Right kidney (tissue), 9 donors: ENCODE measurements at places on chromosomes 7 and 10.

DNA sequence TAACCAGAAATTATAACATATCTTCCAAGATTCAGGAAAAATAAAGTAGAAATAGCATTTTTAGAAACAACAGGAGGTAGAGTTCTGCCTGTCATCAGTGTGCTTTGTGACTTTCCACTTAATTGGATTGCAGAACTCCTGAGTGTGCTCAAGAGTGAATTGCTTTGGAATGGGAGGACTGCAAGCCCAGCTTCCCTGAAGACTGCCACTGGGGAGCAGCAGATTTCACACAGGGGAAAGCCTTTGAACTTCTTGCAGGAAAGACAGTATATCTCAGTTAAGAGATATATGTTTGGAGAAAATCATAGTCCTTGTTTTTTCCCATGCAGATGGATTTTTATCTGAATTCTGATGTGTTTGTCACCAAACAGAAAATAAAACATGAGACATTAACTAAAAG lies 124.5 kb downstream of the TMEM168 start:
- no peak for DNase-seq

- DNase-seq, result no peak
Measured at GRCh38 chr7:71995111-71995510, 417.0 kb downstream of the CALN1 start.

DNA sequence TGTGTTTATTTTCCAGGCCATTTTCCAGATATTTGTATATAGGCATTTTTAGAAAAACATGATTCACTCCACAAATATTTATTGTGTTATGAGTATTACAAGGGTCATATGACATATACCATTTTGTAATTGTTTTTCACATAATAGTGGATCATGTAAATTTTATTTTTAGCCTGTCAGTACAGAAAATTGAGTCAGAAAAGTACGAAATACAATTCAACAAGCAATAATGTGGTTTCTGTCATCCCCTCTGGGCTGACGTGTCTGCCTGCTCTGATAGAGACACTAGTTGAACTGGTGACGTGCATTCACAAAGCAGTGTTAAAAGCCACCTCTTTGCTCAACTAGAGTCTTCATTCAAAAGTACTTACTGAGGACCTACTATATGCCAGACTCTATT lies 97.9 kb upstream of the STEAP1B start:
- no peak for DNase-seq

DNA sequence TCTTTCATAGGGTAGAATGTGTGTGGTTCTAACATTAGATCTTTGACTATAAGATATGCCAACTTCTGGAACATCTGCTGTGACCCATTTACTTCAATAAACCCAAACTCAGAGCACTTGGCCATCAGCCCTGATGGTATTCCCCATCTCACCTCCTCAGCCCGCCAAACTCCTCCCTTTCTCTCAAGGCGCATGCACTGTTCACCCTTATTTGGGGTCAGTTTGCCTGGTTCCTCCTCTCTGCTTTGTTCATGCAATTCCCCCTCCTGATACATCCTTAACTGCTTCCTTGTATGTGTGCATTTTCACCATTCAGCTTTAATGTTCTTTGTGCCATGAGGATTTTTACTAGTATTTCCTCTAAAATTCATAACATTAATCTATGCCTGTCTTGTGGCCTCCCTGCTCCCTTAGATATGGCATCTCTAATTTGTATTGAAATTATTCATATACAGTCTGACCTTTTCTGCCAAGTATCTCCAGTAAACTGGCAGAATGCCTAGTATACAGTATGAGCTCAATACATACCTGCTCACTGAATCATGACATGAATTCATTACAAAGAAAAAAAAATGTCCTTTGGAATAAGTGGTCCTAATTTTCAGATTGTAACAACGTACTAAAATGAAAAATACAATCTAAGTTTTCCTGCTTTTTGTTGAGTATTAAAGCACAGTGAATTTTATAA lies 336.8 kb upstream of the IGFBP3 start:
- DNase-seq, result no peak

- no peak for DNase-seq
Measured at GRCh38 chr7:27812706-27813105, 72.7 kb downstream of the TAX1BP1 start.

- no peak for DNase-seq
Measured at GRCh38 chr7:150367677-150368095, 936 bp upstream of the REPIN1 start.

DNA sequence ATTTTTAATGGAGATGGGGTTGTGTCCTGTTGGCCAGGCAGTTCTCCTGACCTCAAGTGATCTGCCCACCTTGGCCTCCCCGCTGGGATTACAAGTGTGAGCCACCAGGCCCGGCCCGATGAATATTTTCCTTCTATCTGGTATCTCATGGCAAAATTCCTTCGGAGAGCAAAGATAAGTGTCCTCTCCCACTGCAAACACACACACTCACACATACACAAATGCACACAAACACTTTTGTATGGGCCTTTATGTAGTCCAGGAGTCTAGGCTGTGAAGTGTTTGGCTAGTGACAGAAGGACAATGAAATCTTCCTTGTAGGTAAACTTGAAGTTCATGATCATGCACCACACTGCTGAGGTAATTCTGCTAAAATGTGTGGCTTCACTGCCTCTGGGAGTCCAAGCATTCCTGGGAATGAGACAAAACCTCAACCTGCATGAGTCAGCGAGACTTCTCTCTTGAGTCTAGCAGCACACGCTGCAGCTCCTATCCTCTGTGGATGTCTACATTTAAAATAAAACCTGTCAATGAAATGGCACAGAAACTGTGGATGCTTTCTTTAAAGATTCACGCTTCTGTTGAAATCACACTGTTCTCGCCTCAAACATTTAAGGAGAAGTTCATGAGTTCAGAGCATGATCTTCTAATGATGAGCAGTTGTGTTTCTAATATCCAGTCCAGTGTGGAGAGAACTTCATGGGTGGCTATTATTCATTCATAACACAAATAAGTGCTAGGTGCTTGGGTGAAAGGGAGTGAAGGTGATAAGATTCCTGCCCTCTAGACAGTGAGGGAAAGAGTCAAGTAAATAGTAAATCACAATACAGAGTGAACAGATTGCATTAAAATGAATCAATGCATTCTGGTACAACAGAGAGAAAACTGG lies 96.5 kb downstream of the NRP1 start:
- no peak for DNase-seq

DNA sequence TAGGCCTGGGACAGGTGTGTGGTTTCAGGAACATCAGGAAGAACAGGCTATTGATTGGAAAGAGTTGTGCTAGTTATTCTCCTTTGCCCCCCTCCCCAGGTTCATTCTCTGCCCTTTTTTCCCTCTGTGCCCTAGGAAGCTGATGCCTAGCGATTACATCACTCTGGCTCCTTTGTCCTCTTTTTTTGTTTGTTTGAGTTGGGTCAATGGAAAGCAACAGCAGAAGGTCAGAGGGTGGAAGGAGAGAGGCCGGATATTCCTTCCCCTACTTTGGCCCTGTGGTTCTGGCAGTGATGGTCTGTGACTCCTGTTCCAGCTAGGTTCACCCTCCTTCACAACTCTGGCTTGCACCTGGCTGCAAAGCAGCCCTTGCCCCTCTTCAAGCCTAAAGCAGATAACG lies 18.9 kb downstream of the LOXL4 start:
- no peak for DNase-seq

- no peak for DNase-seq
Measured at GRCh38 chr10:126135941-126136595, 239.7 kb downstream of the FANK1 start.
